GM23248 (cell line): ENCODE measurements at places on chromosomes 2 and 18.

DNA sequence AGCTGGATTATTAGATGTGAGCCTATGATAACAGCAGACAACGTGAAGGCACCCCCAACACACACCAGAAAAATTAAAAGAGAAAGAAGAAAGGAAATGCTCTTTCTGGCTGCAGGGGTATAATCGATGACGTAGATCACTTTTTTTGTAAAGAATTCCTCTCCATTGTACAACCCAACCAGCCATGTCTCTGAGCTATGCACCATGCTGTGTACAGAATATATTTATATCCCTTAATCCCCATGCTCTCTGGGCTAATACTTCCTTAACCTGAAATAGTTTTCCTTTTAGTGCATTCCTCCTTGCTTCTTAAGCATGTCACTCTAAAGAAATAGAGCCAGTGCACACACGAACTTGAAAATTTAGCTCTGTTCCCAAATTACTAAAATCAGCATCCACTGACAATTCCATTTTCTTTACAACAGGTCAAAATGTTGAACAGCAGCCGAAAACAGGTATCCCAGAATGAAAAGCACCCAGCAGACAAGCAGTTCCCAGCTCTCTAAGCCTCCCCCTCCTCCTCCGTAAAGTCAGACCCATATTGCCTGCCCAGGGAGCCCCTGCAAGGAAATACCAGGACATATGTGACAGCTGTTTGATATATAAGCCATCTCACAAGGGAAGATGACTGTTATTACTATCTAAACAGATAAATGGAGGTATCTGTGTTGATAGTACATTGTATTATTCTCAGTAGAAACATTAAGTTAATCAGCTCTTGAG lies 247.4 kb upstream of the RAB6C start:
- DNase-seq, result no peak

- no peak for DNase-seq
These were observed 2.2 kb downstream of the RALBP1 start for GRCh38 chr18:9477509-9477908.

- no peak for DNase-seq
These were observed 20.2 kb upstream of the SSB start for GRCh38 chr2:169778446-169778845.

GRCh38 chr2:231321556-231322334 lies 73.8 kb upstream of the B3GNT7 start:
- DNase-seq, result no peak

GRCh38 chr2:69969991-69970390 lies 8.6 kb upstream of the ASPRV1 start:
- no peak for DNase-seq

DNA sequence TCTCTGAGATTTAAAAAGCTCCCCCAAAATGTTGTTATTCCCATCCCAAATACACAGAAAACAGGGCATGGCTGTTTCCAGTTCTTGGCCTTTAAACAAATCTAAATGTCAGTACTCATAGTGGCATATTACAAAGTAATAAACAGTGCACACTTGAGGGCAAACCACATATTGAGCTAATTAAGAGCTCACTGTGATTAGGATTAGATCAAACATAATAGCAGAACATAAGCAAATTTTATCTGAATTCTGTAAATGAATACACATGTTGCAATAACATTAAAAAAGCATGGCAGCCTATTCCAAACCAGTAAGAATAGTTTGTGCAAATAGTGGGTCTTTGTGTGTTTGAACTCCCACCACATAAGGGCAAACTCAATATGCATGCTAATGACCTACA lies 66.7 kb downstream of the FAM228A start:
- no peak for DNase-seq

- no peak for DNase-seq
These were observed 105.0 kb downstream of the PIGN start for GRCh38 chr18:62081761-62082294.
